ENCODE measurements at places on chromosomes 12 and 14.
A peak's percentile ranks its signal among the peaks of the same experiment; 100 is the strongest.

DNA sequence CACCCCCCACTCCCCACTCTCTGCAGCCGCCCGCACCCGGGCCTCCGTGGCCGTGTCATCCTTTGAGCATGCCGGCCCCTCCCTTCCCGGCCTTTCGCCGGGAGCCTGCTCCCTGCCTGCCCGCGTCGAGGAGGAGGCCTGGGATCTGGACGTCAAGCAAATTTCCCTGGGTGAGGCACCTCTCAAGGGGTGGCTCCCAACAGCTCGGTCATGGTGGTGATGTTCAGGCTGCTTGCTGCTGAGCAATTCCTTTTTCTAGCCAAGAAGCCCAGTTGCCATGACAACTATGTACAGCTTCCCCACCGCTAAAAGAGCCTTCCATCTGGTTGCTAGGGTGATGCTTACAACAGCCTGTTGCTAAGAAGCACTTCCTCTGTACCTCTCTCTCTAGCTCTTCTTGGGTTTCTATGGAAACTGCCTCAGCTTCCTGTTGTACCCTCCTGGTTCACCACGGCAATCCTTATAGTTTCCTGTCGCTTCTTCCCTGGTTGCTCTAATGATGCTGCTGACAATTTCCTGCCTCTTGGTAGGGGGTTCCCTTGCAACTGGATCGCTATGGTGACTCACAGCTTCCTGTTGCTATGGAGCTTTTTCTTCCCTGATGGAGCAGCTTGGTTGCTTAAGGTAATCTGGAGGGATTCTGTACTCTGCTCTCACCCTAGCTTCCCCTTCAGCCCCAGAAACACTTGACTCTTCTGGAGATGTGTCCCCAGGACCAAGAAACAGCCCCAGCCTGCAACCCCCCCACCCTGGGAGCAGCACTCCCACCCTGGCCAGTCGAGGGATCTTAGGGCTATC, 11.0 kb downstream of the ZNF219 start:
- DNase-seq: no peak

DNA sequence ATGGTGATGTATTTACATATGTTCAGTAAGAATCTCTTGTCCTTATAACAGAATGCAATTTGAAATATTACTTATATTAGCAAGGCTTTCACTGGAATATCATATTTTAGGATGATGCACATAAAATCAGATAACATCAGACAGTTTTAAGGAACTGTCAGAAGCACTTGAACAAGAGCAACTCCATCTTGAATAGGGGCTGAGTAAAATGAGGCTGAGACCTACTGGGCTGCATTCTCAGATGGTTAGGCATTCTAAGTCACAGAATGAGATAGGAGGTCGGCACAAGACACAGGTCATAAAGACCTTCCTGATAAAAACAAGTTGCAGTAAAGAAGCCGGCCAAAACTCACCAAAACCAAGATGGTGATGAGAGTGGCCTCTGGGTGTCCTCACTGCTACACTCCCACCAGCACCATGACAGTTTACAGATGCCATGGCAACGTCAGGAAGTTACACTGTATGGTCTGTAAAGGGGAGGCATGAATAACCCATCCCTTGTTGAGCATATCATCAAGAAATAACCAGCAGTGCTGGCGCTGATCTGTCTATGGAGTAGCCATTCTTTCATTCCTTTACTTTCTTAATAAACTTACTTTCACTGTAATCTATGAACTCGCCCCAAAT, 27.6 kb upstream of the ETV6 start:
- peak; percentile 1 for DNase-seq

GRCh38 chr12:14260011-14260993, 105.2 kb upstream of the ATF7IP start:
- no peak for DNase-seq

DNA sequence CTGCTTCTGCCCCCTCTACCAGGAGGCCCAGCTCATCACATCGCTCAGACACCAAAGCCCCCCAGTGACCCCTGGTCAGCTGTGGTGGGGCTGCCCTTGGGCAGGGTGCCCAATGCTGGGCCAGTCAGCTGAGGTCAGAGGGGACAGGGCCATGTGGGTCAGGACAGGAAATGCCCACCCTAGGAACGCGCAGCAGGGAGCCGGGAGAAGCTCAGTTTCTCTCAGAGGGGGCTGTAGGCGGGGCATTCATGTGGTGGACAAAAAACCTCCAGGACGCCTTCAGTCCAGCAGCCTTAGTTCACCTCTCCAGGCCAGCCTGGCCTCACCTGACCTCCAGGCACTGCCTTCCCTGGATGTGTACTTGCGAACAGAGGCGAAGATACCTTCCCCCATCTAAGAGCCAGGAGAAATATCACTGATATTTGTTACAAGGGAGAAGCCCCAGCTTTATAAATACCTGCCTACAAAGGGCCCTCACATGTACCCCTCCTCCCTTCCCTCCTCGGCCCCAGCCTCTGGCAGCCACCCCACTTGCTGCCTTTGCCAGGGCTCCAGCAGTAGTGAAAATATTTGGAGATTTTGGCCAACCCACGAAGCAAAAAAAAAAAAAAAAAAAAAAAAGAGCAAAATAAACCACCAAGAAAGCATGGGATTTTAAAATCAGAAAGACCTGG, 41.9 kb upstream of the PLEKHG6 start:
- DNase-seq: no peak

DNA sequence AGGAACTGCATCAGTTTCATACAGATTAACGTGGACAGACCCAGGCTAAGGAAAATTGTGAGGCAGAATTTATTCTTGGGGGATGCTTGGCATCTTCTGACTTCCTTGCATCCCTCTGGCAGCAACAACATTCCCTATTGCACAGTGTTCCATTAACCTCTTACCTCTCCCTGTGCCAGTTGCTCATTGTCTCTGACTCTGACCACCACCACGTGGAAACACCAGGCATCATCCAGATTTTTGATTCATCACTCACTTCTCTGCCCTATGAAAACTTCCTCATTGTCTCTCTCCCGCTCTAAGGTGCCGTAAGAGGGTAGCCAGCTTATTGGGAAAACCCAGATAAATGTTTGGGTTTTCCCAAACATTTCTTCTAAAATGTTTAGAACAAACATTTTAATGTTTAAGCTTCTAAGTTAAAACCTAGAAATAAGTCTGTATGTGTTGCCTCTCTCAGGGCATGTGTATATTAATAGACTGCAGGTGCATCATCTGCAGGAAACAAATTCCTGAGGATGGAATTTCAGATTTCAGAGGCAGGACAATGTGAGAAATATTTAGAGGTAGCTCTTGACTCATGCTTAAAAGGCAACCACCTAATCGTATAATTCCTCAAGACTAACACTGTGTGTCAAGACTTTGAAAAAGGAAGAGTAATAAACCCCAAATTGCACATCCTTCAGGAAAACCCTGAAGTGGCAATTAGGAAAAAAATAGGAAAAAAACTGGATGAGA, 64.5 kb upstream of the SLC35F4 start:
- DNase-seq: no peak

DNA sequence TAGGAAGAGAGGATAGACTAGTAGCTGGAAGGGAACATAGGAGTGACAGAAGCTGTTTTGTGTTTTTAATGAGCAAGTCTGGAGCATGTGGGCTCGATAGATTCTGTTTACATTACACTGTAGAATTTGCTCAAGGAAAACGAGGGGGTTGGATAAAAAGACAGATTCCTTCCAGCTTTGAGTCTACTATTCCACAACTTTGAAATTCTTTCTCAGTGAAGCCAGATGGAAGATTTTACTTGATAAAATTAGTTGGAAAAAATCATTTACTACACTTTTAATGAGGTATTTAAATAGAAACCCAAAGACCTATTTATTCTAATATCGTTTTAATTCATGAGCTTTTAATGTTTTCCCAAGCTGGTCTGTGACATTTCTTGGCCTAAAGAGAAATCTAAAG, 19.5 kb upstream of the EPS8 start:
- no peak for DNase-seq

DNA sequence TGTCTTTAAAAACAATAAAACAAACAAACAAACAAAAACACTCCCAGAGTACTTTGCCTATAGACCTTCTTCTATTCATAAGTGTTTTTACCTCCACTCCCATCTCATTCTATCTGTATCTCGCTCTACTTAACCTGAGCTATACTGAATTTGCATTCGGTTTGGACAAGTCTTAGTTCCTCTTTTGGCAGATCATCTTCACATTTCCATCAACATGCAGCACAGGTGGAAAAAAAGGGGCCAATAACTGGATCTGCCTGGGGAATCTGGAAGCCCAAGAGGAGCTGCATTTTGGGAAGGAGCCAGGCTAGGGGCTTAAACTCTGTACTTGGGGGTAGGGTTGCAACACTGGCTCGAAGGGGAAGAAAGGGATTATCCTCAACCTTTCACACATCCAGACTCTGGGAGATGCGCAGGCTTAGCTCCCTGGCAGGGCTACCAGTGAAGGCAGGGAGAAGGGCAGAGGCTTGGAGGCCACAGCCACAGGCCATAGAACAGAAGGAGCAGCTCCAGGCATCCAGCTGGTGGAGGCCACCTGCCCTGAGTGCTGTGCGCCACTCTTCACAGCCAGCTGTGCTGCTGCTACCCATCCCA, 4.1 kb downstream of the NINJ2 start:
- DNase-seq: no peak

- no peak for DNase-seq
Observed at GRCh38 chr14:55946231-55946630, 172.0 kb upstream of the PELI2 start.

DNA sequence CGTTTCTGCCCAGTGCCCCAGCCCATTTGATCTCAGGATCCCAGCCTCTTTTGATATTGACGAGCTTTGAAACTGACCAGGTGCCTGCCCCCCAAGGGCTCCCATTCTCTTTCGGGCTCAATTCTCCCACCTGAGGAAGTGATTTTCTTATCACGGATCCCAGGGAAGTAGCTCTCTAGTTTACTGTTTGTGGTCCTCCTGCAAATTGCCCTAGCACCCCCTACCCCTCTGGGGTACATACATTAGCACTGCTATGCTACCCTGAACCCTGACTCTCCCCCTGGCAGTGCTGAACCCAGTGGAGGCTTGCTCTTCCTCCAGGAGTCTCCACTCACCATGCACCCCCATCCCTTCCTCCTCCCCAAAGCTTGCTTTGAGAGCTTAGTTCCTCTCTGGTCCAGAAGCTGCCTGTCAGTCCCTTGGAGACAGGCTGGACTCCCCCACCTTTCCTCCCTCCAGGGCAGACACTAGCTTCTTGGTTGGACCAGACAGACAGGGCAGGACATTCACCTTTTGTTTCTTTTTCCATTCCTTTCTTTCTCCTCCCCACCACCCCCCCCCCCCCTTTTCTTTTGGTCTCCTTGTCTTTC, 4.4 kb upstream of the TBX3 start:
- no peak for DNase-seq

GRCh38 chr12:93229494-93230325, 148.0 kb upstream of the NUDT4 start:
- DNase-seq: no peak

GRCh38 chr12:128180166-128180565, 86.8 kb upstream of the TMEM132C start:
- DNase-seq: no peak

DNA sequence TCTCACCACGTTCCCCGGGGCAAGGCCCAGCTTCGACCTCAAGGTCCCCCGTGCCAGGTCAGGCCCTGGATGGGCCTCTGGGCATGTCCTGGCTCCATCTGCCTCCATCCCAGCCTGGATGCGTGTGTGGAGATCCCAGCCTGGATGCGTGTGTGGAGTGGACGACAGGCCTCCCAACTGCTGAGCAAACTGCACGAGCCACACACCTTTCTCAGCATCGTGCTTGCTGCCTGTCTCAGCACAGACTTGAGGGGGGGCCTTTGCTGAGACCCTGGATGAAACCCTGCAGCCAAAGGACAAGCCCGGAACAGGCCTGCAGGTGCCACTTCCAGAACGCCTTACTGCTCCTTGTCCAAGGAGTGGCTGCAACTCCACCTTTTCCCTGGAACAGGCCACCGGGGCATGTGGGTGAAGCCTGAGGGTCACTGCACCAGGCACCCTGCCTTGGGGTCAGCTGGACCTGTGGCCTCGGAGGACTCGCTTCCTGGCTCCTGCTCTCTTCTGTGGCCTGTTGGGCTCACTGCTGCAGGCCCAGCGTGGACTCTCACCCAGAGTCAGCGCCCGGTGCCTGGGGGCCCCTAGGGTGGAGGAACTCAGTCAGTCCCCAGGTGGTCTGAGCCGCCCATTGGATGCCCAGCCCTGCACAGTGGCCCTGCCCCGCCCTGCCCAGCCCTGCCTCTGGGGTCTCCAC, 176.0 kb downstream of the KIF26A start:
- DNase-seq: no peak

DNA sequence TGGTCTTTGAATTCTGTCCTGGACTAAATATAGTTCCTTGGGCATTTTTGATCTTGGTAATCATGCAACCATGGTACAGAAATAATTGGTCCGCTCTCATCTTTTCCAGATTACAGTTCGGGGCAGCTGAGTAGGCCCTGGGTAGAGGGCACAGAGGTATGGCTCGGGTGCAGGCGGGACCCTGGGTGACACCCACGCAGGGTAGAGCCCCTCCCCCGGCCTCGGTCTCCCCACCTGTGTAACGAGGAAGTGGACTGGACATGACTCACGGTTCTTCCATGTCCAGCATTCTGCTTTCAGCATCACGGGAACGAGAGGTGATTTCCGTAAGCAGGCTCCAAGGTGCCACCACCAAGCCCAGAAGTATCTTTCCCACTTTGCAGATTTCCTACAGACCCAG, 91.0 kb upstream of the DIO3 start:
- no peak for DNase-seq
